ENCODE measurements at places on chromosomes 4 and X. TPM values are rescaled to one million over a fixed set of nuclear protein-coding genes. Genes with fewer than 3 reads are reported as not detected.

The GLUD2 gene
- total RNA-seq, result 0.81 TPM

The PLP1 gene
- 1.3 TPM for total RNA-seq

GRCh38 chrX:40151211-40152172, 53.7 kb upstream of the BCOR start:
- no peak for DNase-seq
- H3K27ac ChIP-seq, result no peak overlapping the region
- peaks cover 61% of the 10 kb centered on the region for H3K4me1 ChIP-seq
- no peak overlapping the region for H3K4me3 ChIP-seq
- no peaks in the 10 kb centered on the region for H3K27me3 ChIP-seq

DNA sequence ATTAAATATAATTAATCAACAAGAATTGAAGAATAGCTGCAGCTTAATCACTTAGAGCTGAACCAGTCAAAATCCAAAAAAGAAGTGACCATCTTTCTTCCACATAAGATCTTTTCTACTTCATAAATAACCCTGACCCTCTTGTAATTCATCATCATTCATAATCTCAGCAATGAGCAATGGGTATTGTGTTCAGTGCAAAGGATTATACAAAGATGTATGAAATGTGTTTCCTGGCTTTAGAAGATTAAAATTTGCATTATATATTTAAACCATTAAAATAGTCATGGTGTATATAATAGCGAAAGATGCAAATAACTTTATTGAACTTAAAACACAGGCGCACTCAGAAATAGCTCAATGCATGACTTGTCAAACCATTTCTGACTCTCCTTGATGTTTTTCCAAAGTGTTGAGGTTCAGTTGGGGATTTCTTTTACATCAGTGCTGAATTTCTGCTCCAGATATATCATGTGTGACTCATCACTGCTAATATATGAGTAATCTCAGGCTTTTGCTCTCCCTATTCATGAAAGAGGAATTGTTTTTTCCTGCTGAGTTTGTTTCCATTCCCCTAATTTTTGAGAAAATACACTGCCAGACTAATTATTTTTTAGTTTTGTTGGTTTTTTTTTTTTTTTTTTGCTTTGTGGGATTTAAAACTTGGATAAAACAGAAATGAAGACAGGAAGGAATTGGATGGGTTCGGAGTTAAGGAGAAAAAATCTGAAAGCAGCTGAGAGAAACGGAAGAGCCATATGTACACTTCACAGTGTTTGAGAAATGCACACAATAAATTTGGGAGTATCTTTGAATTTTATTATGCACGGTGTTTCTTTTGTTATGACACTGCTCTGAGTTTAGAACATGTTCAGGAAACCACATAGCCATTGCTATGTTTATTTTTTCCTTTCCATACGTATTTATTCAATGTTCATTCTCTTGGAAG, 290.1 kb upstream of the PCDH7 start:
- no peak overlapping the region for H3K27ac ChIP-seq
- no peaks in the 10 kb centered on the region for H3K36me3 ChIP-seq
- DNase-seq, result no peak
- H3K27me3 ChIP-seq, result no peaks in the 10 kb centered on the region

DNA sequence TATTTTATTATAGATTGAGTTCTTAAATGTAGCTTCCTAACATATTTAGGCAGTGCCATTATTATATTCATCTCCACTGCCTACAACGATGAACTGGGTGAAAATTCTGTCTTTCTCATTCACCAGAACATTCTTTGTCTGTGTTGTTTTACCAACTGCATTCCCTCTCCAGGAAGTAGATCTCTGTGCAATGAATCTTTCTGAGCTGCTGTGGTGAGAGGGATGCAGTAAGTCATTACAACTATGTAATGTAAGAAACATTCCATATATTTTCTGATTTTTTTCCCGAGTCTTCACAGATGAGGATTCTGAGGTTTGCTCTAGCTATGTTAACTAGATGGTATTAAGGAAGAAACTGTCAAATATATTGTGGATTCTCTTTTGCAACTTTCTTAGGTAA, 811.9 kb upstream of the PCDH7 start:
- no peaks in the 10 kb centered on the region for H3K27me3 ChIP-seq
- no peak for DNase-seq
- no peaks in the 10 kb centered on the region for H3K36me3 ChIP-seq

DNA sequence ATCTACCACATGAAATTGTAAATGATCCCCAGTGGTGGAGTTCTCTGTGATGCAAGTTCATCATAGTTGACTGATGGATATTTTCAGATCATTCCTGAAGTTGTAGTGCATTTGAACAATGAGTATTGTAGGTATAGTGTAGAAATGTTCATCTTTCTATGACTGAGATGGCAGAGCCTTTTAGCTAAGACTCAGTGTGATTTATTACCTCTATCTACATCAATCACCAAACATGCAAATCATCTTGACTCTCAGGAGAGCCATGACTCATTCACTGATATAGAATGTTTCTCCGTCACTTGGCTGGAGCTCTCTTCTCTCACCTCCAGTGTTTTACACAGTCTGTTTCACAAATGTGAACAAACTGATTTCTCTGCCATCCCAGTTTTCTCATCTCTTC, 392.6 kb downstream of the IL1RAPL1 start:
- H3K4me1 ChIP-seq, result no peaks in the 10 kb centered on the region
- no peaks in the 10 kb centered on the region for H3K36me3 ChIP-seq
- no peaks in the 10 kb centered on the region for H3K27me3 ChIP-seq
- no peak overlapping the region for H3K27ac ChIP-seq
- H3K4me3 ChIP-seq, result no peak overlapping the region
- no peak for DNase-seq

DNA sequence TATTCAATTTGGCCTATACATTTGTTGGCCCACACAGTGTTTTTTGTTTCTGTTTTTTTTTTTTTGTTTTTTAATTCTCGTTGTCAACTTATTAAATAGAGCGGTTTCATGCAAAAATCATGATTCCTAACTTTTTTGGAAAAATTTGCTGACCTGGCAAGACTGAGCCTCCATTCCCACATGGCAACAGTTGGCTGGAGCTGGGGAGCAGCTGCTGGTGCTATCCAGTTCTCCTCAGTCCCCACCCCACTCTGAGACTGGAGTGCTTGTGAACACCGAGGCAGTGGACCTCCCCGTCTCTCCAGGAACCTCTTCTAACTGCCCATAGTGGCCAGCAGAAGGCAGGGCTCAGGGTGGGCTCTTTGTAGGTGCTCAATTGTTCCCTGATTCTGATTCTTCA, 95.7 kb upstream of the OTUD4 start:
- no peaks in the 10 kb centered on the region for H3K36me3 ChIP-seq
- H3K27me3 ChIP-seq, result no peaks in the 10 kb centered on the region
- H3K4me1 ChIP-seq, result peaks cover 5% of the 10 kb centered on the region
- DNase-seq, result no peak
- H3K27ac ChIP-seq, result no peak overlapping the region

- no peak overlapping the region for H3K27ac ChIP-seq
- no peak overlapping the region for H3K4me3 ChIP-seq
- H3K36me3 ChIP-seq, result no peaks in the 10 kb centered on the region
- H3K27me3 ChIP-seq, result no peaks in the 10 kb centered on the region
- H3K4me1 ChIP-seq, result peaks cover 12% of the 10 kb centered on the region
Observed at GRCh38 chr4:113290666-113291065, 241.2 kb downstream of the ANK2 start.

DNA sequence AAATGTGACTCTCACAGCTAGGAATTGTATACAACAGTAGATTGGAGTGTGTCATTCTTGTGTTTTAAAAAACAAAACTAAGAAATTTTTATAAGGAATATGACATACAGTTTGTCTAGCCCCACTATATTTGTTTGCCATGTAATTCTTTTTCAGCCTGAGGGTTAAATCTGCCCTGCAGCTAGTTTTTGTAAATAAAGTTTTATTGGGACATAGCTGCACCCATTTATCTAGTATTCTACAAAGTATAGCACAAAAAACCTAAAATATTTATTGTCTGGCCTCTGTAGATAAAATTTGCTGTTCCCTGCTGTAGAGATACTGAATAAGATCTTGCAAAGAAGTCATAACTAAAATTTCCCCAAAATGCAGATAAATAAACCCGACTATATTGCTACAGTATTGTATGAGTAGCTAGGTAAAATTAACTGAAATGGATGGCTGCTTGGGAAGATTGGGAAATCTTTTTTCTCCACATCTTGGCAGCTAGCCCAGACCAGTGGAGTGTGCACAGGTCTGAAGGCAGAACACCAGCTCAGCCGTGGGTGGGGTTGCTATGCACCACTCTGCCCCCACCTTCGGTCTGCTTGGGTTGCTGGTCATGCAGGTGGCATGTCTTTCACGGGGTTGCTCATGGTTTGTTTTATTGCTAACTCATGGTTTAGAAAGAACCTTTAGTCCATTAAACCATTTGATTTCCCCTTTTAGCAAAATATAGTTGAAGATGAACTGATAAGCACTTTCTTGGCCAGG, 127.9 kb downstream of the KLHL8 start:
- H3K27me3 ChIP-seq, result no peaks in the 10 kb centered on the region
- peaks cover 52% of the 10 kb centered on the region for H3K36me3 ChIP-seq
- peaks cover 26% of the 10 kb centered on the region for H3K4me1 ChIP-seq
- peak overlapping the region; percentile 10 for H3K27ac ChIP-seq
- H3K4me3 ChIP-seq, result no peak overlapping the region

DNA sequence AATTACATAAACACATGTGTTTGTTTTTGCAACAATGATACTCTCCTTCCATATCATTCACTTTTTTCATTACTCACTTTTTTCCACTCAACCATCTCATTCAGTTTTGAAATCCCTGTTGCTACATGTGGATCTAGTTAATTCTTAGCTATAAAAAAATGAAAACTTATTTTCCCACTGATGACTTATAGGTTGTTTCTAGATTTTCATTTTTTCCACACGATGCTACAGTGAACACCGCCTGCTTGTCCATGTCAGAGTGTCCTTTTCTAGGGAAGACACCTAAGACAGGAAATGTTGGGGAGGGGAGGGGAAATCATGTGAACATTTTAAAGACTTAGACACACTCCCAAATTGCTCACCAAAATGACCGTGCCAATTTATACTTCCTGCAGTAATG, 70.2 kb downstream of the SUPT20HL2 start:
- H3K4me1 ChIP-seq, result no peaks in the 10 kb centered on the region
- no peaks in the 10 kb centered on the region for H3K36me3 ChIP-seq
- H3K27ac ChIP-seq, result no peak overlapping the region
- H3K27me3 ChIP-seq, result no peaks in the 10 kb centered on the region
- no peak for DNase-seq

DNA sequence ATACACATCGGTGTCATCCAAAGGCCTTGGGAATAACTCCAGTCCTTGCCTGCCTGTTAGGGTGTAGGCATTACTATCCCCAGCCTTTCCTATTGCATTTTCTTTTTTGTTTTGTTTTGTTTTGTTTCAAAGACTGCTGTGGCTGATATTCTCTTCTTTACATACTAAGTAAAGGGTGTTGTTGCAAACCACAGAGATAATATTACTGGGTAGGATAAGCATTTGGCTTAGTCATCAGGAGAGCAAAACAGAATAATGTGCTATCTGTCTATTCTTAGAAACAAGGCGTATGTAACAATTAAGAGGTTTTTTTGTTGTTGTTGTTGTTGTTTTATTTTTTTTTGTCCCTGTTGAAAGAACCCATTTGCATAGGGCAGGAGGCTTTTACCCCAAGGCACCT, 41.8 kb downstream of the UGT2B28 start:
- H3K27ac ChIP-seq, result no peak overlapping the region
- H3K4me1 ChIP-seq, result no peaks in the 10 kb centered on the region
- no peak for DNase-seq
- no peaks in the 10 kb centered on the region for H3K27me3 ChIP-seq

- no peaks in the 10 kb centered on the region for H3K27me3 ChIP-seq
- no peak for DNase-seq
- no peak within 1 kb of the TSS for H3K27ac ChIP-seq
- H3K4me1 ChIP-seq, result no peaks in the 10 kb centered on the region
- no peaks in the 10 kb centered on the region for H3K36me3 ChIP-seq
Observed at GRCh38 chr4:71338846-71339593, at the start of gene SLC4A4. SLC4A4 (plus strand) TSS chr4:71339020.

GRCh38 chr4:107906458-107907100, 24.8 kb upstream of the CYP2U1 start:
- H3K36me3 ChIP-seq, result no peaks in the 10 kb centered on the region
- no peaks in the 10 kb centered on the region for H3K27me3 ChIP-seq
- H3K4me3 ChIP-seq, result no peak overlapping the region
- no peak overlapping the region for H3K27ac ChIP-seq
- peaks cover 16% of the 10 kb centered on the region for H3K4me1 ChIP-seq

Data from heart right ventricle (tissue), 16 donors.